Naive thymus-derived CD8-positive, alpha-beta T cell (primary cell): ENCODE measurements at places on chromosomes 5 and 9.

DNA sequence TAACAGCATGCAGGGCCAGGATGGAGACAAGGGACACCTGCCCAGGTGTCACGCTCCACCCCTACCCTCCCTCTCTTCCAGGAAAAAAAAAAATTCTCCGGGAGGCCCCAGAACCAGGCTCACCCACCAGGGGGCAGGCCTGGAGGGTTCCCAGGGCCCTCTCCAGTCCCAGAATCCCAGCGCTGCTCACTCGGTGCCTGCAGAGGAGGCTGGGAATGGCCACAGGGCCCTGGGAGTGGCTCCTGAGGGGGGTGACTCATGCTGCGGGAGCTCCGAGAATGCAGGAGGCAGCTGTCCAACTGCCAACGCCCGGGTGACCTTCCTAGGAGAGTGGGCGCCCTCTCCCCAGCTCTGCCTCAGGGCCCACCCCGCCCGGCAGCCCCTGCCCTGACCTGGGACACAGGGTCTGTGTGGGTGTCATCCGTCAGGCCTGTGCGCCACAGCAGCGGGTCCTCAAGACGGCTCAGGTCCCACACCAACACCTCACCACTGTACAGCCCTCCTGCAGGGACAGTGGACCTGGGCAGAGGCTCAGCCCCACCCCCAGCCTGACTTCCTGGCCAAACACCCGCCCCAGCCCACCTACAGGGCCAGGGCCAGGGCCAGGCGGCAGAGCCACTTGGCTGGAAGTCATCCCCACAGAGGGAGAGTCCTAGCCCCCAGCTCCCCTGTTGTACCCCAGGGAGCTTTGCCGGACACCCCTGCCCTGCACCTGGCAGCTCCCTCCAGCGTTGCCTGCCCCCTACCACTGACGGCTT is 21.2 kb downstream of the DYNC2I2 start:
- no peak for DNase-seq

DNA sequence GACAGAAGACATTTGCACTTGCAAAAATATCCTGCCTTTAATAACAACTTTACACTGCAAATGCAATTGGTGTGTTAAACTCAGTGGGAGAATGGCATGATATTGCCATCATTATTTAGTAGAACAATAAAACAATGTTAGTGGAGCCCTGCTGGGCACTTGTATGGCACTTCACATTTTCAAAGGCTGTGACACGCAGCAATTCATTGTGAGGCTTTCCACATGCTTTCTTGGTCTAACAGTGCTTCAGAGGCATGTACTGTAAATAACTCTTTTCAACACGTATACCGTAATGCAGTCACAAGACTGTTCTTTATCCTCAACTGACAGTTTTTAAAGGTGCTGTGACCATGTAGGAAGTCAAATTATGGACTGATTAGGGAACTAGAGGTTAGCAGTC is 155.5 kb upstream of the EPB41L4A start:
- no peak for DNase-seq

DNA sequence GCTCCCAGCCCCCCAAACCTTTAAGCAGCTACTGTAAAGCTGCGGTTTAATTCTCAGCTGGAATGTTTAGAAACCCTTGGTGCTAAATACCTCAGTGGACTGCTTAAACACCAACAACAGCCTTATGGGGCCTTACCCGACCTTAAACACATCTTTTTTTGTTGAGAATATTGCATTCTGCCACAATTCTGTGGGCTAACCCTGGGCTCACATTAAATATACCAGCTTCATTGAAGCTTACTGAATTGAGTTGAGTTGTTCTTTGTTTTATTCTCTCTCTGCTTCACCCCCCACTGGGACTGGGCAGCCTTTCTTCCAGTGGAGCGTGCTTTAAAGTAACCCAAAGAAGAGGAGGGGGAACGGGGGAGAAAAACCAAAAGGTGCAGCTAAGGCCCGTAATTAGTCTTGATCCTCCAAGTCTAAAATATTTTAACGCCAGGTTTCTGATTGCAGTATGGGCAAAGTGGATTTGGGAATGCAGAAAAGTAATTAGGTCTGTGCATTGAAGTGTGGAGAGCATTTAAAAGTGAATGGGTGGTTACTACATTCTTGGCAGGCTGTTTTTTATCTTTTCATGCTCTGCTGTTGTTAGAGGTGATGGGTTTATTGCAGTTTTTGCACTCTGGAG is 281.2 kb downstream of the NR2F1-AS1 start:
- DNase-seq, result no peak

GRCh38 chr5:173581408-173582215 is 34.8 kb downstream of the BOD1 start:
- no peak for DNase-seq

GRCh38 chr9:93120846-93121315 is 13.2 kb downstream of the NINJ1 start:
- DNase-seq, result no peak

DNA sequence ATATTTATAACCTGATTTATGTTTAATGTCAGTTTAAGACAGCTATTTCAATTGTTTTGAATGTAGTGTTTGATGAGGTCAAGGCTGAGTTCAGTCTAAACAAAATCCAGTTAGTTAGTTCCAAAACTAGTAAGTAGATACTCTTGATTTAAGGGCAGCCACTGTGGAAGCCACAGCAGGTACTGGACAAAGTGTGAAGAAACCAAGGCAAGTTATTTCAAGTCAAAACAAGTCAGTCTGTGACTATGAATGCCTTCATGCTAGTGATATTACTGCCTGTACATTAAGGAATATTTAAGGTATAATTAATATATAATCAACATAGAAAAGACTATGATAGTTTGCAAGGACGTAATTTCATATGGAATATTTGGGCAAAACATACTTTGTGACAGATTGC is 362.3 kb downstream of the DMRTA1 start:
- DNase-seq, result no peak

GRCh38 chr5:143413958-143414669 is 10.6 kb upstream of the NR3C1 start:
- DNase-seq, result no peak

DNA sequence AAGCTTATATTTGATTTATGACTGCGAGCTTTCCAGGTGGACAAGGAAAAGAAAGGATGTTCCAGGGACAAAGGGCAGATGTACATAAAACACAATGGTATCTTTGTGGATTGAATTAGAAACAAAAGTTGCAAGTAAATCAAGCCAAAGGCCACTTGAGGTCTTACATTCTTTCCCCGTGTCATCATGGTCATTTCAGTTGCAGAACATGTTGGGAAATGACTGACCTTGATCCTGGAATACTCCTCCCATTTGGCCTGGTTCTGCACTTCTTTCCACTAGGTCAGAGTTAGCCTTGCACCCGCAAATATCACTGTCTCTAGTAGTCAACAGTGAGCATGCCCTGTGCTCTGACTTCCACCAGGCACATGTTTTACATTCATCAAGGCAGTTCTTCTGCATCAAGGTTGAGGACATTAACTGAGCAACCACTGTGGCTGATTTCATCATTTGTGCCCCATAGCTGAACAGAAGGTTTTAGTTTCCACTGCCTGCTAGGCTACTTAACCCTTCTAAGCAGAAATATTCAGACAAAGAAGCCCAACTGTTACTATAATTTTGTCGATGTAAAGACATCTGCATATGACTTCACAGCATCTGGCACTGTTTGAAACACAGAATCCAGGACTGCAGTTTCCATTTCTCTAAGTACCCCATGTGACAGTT is 1161.7 kb upstream of the DMAC1 start:
- no peak for DNase-seq
